ENCODE measurements at places on chromosomes 3 and 15.

GRCh38 chr3:27724459-27725197, 2.5 kb upstream of the EOMES start:
- DNase-seq: no peak

DNA sequence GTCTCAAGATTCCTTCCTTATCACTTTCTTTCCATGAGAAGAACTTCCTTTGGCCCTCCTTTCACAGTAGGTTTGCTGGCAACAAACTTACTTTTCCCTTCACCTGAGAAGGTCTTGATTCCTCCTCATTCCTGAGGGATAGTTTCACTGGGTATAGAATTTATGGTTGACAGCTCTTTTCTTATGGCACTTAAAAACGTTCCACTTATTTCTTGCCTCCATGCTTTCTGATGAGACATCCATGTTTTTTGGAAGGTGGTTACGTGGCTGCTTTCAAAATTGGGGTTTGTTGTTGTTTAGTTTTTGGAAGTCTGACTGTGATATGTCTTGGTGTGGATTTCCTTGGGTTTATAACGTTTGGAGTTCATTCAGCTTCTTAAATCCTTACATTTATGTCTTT, 8.2 kb upstream of the PLXNA1 start:
- no peak for DNase-seq

DNA sequence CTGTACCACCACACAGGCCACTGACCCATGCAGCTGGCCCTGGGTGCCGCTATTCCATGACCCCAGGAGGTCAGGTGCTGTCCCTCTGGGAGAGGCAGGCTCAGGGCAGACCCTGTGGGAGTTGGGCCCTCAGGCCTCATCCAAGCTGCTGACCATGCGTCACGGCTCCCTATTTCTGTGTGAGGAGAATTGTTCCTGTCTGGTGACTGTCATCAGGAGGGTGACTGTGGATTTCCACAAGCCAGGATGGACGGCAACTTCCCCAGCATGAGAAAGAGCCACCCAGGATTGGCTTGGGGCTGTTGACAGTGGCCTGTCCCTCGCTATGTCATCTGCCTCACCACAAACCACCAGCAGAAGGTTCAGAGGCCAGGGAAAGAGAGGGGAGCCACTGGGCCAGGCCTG, 41.4 kb downstream of the ZDHHC19 start:
- DNase-seq: no peak

DNA sequence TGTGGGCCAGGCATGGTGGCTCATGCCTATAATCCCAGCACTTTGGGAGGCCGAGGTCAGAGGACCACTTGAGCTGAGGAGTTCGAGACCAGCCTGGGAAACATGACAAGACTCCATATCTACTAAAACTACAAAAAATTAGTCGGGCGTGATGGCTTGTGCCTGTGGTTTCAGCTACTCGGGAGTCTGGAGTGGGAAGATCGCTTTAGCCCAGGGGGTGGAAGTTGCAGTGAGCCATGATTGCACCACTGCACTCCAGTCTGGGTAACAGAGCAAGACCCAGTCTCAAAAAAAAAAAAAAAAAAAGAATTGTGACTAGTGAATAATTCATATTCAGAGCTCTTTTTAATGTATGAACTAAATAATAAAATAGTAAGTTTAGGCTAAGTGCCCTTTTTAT, 87.8 kb upstream of the TSEN2 start:
- no peak for DNase-seq

- no peak for DNase-seq
These were observed 66.3 kb downstream of the ZNF445 start for GRCh38 chr3:44411031-44411645.

DNA sequence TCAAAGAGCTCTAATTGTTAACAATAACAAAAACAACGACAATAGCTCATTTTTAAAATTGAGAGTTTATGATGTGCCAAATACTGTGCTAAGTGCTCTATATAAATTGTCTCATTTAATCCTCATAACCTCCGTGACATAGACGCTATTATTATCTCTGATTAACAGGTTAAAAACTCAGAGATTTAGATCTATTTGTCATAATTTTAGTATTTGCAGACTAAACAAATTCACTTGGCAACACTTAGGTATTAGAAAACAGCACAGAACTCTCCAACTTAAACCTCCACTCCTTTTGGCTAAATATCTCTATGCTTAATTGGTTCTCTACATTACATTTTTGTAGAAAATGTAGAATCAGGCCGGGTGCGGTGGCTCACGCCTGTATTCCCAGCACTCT, 136.4 kb downstream of the SPATA16 start:
- no peak for DNase-seq

GRCh38 chr15:80194914-80195313, 42.1 kb downstream of the FAH start:
- no peak for DNase-seq

GRCh38 chr15:57861815-57862586, 155.5 kb downstream of the POLR2M start:
- no peak for DNase-seq

DNA sequence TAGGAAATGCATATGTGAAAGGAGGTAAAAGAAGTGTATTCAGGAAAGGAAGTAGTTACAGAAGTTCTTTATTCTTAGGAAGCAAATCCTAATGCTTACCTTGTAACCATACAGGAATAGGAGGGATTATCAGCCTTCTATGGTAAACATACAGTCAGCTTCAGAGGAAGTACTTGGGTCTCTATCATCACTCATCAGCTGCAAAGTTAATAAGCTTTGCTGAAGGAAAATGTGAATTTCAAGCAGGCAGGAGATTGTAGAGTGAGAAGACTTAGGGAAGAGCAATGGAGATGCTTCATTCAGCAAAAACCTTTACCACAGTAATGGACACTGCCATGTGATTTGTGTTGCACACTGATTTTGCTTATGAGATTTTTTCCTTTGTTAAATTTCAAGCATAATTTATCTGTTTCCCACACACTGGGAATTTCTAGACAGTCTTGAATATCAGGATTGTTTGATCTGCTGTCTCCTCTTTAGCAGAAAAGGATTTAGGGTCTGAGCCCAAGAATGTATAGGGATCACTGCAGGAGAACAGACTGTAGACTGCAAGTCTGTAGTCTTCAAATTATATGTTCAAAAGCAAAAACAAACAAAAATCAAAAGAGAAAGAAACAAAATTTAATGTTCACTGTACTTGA, 150.8 kb downstream of the ZNF609 start:
- no peak for DNase-seq

DNA sequence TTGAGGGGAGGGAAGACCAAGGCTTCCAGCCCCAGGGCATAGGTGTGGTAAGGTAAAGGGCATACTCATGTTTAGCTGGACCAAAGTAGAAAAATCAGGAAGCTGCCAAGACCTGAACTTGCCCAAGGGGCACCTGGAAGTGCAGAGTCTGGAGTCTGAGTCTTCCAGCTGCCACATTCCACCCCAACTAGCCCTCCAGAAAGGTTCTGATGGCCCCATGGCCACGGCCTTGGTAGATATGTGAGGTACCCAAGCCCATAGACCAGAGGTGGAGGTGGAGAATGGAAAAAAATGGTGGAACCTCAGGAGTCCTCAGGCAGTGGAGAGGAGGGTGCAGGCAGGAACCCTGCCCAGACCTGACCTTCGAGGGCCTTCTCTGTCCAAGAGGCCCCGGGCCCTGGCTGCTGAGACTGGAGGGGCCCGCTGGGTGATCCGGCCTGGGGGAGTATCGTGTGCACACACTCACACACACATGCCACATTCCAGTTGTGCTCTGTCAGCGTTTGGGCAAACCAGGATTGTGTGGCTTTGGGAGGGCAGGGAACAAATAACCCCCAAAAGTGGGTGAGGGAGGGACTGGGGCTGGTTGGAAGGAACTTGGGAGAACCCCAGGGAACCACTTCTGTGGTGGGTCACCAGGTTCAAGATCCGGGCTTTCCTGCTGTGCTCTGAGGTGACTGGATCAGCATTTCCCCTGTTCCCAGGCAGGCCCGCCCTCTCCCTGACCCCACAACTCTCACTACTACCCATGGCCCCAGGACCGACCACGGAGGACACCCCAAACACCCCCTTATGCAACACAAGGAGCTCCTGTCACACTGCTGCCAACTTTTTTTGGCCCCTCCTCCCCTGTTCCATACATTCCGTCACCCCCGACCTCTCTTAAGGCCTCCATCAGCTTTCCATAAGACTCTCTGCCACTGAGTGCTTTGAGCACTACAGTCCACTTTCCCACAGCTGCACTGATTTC, 11.6 kb downstream of the MYL3 start:
- peak; percentile 17 for DNase-seq
